T-helper 2 cell treated with Interferon-gamma antibody and Interleukin-4, amounts not matched to agents 5 μg/mL and 100 μg/mL, for 36 hours (primary cell): ENCODE measurements at places on chromosomes 3 and 15.

DNA sequence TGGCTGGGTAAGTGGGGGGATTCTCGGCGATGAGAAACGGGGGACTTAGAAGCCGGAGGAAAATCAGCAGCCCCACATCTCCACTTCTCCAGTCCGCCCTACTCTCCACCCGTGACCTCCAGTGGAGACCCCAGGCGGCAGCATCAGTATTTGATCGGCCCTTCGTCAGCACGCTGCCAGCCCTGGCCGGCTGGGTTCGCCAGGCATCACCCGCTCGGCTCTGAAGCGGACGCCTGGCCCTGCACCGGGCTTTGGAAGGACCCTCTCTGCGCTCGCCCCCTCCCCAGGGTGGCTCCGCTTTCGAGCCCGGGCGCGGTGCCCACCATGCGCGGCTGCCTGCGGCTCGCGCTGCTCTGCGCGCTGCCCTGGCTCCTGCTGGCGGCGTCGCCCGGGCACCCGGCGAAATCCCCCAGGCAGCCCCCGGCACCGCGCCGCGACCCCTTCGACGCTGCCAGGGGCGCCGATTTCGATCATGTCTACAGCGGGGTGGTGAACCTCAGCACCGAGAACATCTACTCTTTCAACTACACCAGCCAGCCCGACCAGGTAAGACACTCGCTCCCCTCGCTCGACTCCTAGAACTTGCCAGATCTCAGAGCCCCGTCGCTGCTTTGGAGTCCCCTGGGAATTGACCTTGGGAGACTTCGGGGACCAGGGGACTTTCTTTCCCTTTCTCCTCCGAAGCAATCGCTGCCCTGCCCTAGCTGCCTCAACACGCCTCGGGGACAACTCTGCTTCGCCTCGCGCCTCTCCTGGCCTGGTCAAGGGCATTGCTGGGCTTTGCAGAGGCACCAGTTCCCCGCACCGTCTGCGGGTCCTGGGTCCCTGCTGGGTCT lies 561 bp downstream of the SIDT1 start:
- H3K36me3 ChIP-seq = peaks cover 9% of the 10 kb centered on the region
- H3K4me1 ChIP-seq = peaks cover 48% of the 10 kb centered on the region
- peak overlapping the region; percentile 97 for H3K4me3 ChIP-seq
- peaks cover 8% of the 10 kb centered on the region for H3K27me3 ChIP-seq
- H3K27ac ChIP-seq = peak overlapping the region; percentile 99

DNA sequence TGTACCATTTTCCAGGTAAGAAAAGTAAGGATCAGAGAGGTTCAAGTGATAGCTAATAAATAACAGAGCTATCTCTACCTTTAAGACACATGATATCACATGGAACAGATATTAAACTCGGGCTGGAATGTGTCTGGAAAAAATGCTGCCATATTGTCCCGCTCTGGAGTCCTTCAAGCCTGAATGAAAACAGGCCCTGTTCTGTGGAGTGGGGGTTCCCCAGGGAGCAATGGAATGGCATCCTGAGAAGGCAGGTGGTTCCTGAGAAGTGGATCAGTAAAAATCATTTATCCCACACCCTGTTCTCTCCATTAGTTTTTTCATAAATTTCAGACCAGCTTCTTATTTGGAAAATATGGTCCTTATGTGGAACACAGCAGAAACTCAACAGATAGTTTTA lies 57.3 kb upstream of the PRTG start:
- H3K4me3 ChIP-seq = no peak overlapping the region
- H3K27ac ChIP-seq = no peak overlapping the region
- H3K36me3 ChIP-seq = no peaks in the 10 kb centered on the region
- peaks cover 10% of the 10 kb centered on the region for H3K27me3 ChIP-seq

DNA sequence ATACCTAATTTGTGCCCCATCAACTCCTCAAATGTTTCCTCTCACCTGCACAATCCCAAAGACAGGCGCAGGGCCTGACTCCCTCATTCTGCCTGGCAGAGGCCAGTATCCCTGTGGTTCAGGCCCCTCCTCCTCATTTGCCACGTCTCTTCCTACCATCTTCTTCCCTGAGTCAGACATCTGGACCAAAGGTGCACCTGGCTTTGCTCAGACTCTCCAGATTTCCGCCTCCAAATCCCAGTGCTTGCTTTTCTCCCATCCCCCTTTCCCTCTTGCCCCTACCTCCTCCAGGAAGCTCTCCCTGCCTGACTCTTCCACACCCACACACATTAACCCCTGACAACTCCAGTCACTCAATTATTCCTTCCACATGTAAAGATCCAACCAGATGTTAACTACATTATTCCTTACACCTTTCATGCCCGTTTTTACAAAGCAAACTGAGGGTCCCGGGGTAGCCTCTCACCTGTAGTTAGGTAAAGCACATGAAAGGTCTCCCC lies 19.6 kb downstream of the SEMA7A start:
- H3K27me3 ChIP-seq = no peaks in the 10 kb centered on the region
- no peak for DNase-seq
- peaks cover 11% of the 10 kb centered on the region for H3K36me3 ChIP-seq

DNA sequence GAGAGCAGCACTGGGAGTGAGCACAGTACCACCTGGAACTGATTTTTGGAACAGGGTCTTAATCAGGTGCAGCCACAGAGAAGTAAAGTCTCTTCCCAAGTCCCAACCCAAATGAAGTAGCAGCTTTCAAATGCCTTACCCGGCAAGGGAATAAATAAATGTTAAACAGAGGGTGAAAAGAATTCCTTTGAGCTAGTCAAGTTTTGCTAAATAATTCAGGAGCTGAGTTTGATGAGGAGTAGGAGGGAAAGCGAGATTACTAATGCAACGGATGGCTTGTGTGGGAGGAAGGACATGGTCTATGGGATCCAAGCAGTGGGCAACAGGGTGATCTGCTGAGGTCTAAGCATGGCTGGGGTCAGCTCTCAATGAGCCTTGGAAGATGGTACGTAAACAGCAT lies 204.5 kb upstream of the ST8SIA2 start:
- no peaks in the 10 kb centered on the region for H3K36me3 ChIP-seq
- H3K27ac ChIP-seq = no peak overlapping the region

- DNase-seq = peak; percentile 91
- H3K27me3 ChIP-seq = no peaks in the 10 kb centered on the region
- peaks cover 54% of the 10 kb centered on the region for H3K4me1 ChIP-seq
- H3K27ac ChIP-seq = peak overlapping the region; percentile 81
- peaks cover 18% of the 10 kb centered on the region for H3K36me3 ChIP-seq
These were observed 63.0 kb downstream of the SH3BP5 start for GRCh38 chr3:15269091-15269989.

DNA sequence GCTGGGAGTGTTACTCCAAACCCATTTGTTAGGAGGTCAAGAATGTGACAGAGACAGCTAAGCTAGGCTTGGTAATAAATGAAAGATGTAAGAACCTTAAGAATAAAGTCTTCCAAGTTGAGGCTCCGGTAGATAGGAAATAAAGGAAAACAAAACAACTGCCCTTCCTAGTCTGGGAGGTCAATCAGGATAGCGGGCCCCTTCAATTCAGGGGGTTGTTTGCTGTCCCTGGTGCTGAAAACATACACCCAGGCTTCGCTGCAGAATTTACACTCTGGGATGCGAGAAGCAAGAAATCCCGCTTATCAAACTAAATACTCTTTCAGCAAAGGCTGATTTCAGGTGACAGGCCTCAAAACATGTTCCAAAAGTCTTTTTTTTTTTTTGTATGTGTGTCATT lies 393.4 kb downstream of the NTRK3 start:
- no peak overlapping the region for H3K27ac ChIP-seq
- DNase-seq = no peak
- no peaks in the 10 kb centered on the region for H3K27me3 ChIP-seq

DNA sequence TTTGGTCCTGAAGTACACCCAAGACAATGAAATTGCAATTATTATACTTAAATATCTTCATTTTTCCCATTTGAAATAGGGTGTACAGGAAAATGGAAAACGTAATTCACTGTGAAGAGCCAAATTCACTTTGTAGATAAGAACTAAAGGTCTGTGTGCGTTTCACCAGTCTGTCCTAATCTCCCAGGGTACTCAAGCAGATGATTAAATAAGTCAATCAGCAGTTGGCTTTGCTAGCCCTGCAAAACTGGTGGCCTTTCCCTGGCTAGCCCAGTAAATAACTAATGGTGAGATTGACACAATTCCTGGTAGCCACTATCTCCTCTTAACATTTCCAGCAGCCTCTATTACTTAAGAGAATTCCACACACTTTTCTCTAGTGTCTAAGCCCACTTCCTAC lies 389.3 kb downstream of the TBL1XR1 start:
- H3K27me3 ChIP-seq = no peaks in the 10 kb centered on the region
- no peak overlapping the region for H3K4me3 ChIP-seq
- H3K27ac ChIP-seq = no peak overlapping the region
- no peaks in the 10 kb centered on the region for H3K4me1 ChIP-seq
- DNase-seq = no peak

- H3K4me1 ChIP-seq = no peaks in the 10 kb centered on the region
- no peak overlapping the region for H3K27ac ChIP-seq
- H3K4me3 ChIP-seq = no peak overlapping the region
- no peaks in the 10 kb centered on the region for H3K36me3 ChIP-seq
These were observed 204.9 kb downstream of the CNTN4 start for GRCh38 chr3:2303566-2303965.
